ENCODE measurements at places on chromosomes 5 and 9.

- peaks cover 5% of the 10 kb centered on the region for H3K4me1 ChIP-seq
- no peak for DNase-seq
Measured at GRCh38 chr5:174589011-174589410, 135.4 kb upstream of the MSX2 start.

DNA sequence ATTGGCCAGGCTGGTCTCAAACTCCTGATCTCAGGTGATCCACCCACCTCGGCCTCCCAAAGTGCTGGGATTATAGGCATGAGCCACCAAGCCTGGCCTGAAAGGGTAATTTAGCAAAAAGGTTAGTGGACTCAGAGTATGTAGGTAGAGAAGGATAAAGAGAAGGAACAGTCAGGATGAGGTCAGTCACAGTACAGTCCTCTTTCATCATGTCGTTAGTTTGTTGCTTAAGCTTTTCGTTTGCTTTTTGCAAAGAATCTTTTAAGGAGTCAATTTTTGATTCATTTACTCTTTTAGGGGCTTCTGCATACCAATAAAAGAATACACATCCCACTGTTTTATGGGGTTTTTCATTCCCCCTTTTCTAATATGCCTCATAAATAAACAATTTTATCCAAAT lies 17.8 kb upstream of the GBGT1 start:
- no peaks in the 10 kb centered on the region for H3K36me3 ChIP-seq
- peaks cover 8% of the 10 kb centered on the region for H3K27me3 ChIP-seq
- no peak for DNase-seq
- no peak overlapping the region for H3K4me3 ChIP-seq
- H3K27ac ChIP-seq, result no peak overlapping the region

DNA sequence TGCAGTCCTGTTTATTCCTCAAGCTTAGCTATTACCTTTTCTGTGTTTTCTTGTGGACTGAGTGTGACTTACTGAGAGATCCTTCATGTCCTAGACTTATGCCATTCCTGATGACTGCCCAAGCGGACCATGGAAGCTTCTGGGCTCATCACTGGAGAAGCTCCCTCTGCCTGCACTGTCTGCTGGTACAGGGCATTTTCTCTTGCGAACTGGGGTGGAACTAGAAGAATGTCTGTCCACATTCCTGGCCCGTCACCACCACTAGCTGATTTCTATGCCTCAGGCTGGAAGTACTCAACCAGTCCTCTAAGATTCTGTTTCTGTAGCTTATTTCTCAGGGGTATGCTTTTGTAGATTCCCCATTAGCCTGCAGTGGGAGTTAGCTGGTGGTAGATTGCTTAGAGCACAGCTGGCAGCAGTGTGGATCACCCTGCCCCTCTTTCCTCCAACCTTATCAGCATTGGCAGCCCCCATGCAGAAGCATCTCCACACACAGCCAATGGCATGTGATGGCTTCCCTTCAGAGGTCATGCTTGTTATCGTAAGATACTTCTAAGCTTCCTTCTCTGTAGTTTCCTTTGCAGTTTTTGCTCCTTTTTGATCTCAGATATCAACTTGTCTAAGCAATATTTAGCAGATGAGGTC lies 12.4 kb downstream of the SLC36A1 start:
- no peak overlapping the region for H3K4me3 ChIP-seq
- no peaks in the 10 kb centered on the region for H3K4me1 ChIP-seq
- no peak for DNase-seq
- H3K36me3 ChIP-seq, result peaks cover 25% of the 10 kb centered on the region

- no peaks in the 10 kb centered on the region for H3K27me3 ChIP-seq
- H3K27ac ChIP-seq, result peak overlapping the region; percentile 4
- H3K4me3 ChIP-seq, result no peak overlapping the region
- H3K36me3 ChIP-seq, result no peaks in the 10 kb centered on the region
- H3K4me1 ChIP-seq, result peaks cover 27% of the 10 kb centered on the region
- no peak for DNase-seq
Measured at GRCh38 chr9:86767373-86767772, 179.9 kb downstream of the GAS1 start.

DNA sequence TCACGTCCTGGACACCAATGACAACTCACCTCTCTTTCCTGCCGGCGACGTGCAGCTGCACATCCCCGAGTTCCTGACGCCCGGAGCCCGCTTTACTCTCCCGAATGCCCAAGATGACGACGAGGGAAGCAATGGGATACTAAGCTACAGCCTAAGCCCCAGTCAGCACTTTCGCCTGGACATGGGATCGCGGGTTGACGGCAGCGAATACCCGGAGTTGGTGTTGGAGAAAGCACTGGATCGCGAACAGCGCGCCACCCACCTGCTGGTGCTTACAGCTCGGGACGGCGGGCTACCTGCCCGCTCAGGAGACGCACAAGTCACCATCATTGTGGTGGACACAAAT lies 1.1 kb downstream of the PCDHAC1 start:
- DNase-seq, result no peak
- peaks cover 28% of the 10 kb centered on the region for H3K27me3 ChIP-seq
- H3K27ac ChIP-seq, result no peak overlapping the region
- H3K4me1 ChIP-seq, result peaks cover 16% of the 10 kb centered on the region
- H3K36me3 ChIP-seq, result no peaks in the 10 kb centered on the region
- peak overlapping the region; percentile 53 for H3K4me3 ChIP-seq

- DNase-seq, result no peak
- H3K36me3 ChIP-seq, result no peaks in the 10 kb centered on the region
- H3K4me1 ChIP-seq, result no peaks in the 10 kb centered on the region
- no peak overlapping the region for H3K27ac ChIP-seq
- no peaks in the 10 kb centered on the region for H3K27me3 ChIP-seq
Measured at GRCh38 chr5:62829604-62829986, 251.0 kb downstream of the LRRC70 start.

GRCh38 chr5:44506561-44506960 lies 117.3 kb upstream of the FGF10 start:
- DNase-seq, result no peak
- no peaks in the 10 kb centered on the region for H3K27me3 ChIP-seq
- no peak overlapping the region for H3K4me3 ChIP-seq
- no peaks in the 10 kb centered on the region for H3K36me3 ChIP-seq

- no peaks in the 10 kb centered on the region for H3K27me3 ChIP-seq
- H3K27ac ChIP-seq, result no peak overlapping the region
- H3K36me3 ChIP-seq, result no peaks in the 10 kb centered on the region
- no peak overlapping the region for H3K4me3 ChIP-seq
- DNase-seq, result no peak
- peaks cover 6% of the 10 kb centered on the region for H3K4me1 ChIP-seq
Measured at GRCh38 chr5:60455589-60455988, 244.4 kb downstream of the DEPDC1B start.

- no peaks in the 10 kb centered on the region for H3K4me1 ChIP-seq
- no peak for DNase-seq
- H3K27ac ChIP-seq, result no peak overlapping the region
- no peaks in the 10 kb centered on the region for H3K36me3 ChIP-seq
- H3K27me3 ChIP-seq, result no peaks in the 10 kb centered on the region
Measured at GRCh38 chr9:73683862-73684591, 532.4 kb downstream of the ANXA1 start.

Measured in suprapubic skin (tissue), 4 donors.